Mesenteric fat pad (tissue), 1 donor: ENCODE measurements at places on chromosomes 11 and 22. TPM values are rescaled to one million over a fixed set of nuclear protein-coding genes. Genes with fewer than 3 reads are reported as not detected.

Gene CYP2D6
- 0.26 TPM for total RNA-seq

Gene GLYATL1
- not detected for total RNA-seq

Gene P2RY6
- 6.7 TPM for total RNA-seq

Gene MMP12
- 0.29 TPM for total RNA-seq

Gene AQP11
- total RNA-seq = 0.84 TPM

Gene MAP6
- 4.8 TPM for total RNA-seq

Gene FOLR1
- total RNA-seq = 0.32 TPM

Gene OMP
- total RNA-seq = not detected

Gene NLRP14
- not detected for total RNA-seq

Gene LRRC74B
- total RNA-seq = not detected

Gene RAB39A
- 4.0 TPM for total RNA-seq

Gene MN1
- total RNA-seq = 10.2 TPM
